ENCODE measurements at places on chromosomes 7 and 10. TPM values are rescaled to one million over a fixed set of nuclear protein-coding genes. Genes with fewer than 3 reads are reported as not detected.

DNA sequence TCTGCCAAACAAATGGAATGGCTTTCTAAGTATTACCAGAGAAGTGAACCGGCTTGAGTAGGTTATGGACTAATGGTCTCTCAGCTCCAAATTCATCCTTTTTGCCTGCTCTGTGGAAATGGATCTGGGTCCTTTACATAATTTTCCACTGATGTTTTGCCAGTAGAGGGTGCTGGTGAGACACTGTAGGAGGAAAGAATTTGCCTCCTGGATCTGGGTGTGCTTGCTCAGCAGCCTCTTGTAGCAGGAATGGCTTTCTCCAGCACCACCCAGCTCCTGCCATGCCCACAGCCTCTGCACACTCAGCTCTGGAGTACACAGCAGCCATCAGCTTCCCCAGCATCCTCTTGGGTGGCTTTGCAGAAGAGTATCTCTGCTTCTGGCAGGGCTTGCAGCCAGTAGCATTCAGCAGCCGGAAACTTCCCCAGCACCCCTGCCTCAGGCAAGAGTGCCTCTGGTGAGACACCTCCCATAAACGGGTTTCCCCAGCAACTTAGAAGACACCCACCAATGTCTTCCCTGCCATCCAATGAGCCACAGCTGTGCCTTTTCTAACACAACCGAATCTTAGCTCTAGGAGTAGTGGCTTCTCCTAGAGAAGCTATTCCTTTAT lies 235.0 kb upstream of the PLPP4 start:
- no peak for DNase-seq

GRCh38 chr7:87624628-87625027 lies 3.6 kb upstream of the RUNDC3B start:
- no peak for DNase-seq

DNA sequence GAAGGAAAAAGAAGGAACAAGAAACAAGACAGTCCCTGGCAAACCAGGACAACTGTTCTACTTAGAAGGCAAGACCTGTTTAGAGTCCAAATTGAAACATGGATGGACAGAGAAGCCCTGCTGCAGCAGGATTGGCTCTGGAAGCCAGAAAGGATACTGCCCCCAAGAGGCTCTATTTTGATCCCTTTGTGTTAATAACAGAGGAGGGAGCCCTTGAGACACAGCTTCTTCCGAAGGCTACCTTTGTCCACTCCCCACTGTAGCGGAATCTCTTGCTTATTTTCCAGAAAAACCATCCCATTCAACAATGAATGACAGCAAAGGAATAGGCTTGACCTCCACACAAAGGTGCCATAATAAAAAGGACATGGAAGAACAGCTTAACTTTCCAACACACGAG lies 120.3 kb upstream of the FOXK1 start:
- DNase-seq: no peak

GRCh38 chr7:134028853-134029252 lies 98.3 kb upstream of the LRGUK start:
- no peak for DNase-seq

MMRN2 gene
- 7.2 TPM for polyA plus RNA-seq

SPDYE2B gene
- 1.0 TPM for polyA plus RNA-seq

CROT gene
- polyA plus RNA-seq: 64.1 TPM

CCDC3 gene
- polyA plus RNA-seq: 8.4 TPM

NEUROD6 gene
- polyA plus RNA-seq: 1.6 TPM

SEPTIN14 gene
- polyA plus RNA-seq: not detected
